ENCODE measurements at places on chromosomes 6 and 20. TPM values are rescaled to one million over a fixed set of nuclear protein-coding genes. Genes with fewer than 3 reads are reported as not detected.

The LYRM4 gene
- 28.4 TPM for total RNA-seq

The CDSN gene
- total RNA-seq: not detected

The GLP1R gene
- 2.1 TPM for total RNA-seq

GRCh38 chr6:168136622-168137021 is 57.6 kb upstream of the FRMD1 start:
- no peak for DNase-seq

DNA sequence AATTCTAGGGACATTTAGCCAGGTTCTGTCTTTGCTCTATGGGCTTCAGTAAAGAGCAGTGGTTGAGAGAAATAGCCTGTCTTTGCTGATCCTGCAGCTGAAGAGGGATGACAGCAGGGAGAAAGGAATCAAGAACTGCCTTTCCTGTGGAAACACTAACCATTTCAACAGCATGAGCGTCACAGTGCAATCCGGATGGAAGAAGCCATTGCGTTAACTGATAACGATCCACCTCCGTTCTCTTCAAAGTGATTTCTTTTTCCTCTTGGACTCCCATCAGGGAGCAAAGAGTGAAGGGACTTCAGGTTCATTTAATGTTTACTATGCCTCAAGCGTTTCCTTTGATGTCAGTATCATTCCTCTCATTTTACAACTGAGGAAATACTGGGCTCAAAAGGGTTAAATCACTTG is 35.2 kb upstream of the EEF1E1 start:
- DNase-seq: no peak

GRCh38 chr6:108561742-108562502 is 1.2 kb downstream of the FOXO3 start:
- DNase-seq: no peak

GRCh38 chr20:61691978-61692377 is 373.7 kb downstream of the TAF4 start:
- DNase-seq: no peak

- DNase-seq: peak; percentile 41
Observed at GRCh38 chr20:57397693-57398108, 6.5 kb downstream of the RBM38 start.

DNA sequence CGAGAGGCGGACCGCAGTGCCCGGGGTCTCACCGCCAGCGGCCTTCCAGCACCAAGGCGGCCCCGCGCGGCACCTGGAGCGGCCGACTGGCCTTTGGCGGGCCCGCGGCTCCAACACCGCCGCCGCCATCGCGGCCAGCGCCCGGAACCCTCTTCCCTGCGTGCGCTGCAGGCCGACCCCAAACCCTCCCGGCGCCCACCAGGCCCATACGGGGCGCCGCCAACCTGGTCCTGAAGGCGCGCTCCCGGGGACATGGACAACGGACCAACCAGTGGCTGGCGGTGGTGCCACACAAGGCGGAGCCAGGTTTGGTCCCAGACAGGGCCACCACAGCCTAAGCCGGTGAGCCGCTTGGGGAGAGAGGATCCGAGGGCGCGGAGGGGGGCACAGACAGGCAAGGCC is 1514.8 kb upstream of the DEFB115 start:
- DNase-seq: no peak

GRCh38 chr20:2729251-2729713 is 36.7 kb downstream of the EBF4 start:
- no peak for DNase-seq

GRCh38 chr20:44959638-44960102 is 527 bp downstream of the TOMM34 start:
- peak; percentile 83 for DNase-seq

- DNase-seq: no peak
Observed at GRCh38 chr6:123402052-123402451, 234.7 kb downstream of the TRDN start.

DNA sequence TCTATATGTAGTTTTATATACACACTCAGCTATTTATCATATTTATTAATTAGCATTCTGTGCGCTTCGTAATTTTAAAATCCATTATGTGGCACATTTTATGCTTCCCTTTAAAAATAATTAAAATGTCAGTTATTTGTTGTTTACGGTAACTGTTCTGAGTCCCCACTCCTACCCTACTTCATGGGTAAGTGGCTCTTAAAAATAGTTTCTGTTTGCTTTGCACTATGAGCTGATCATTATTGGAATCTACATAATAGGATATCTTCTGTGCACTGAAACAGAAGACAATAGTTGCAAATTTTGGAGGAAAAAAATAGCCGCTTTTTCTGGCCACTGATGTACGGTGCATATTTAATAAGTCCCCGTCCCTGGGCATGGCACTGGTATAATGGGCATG is 25.2 kb downstream of the LCA5 start:
- no peak for DNase-seq

- DNase-seq: no peak
Observed at GRCh38 chr20:7841291-7841970, 98.8 kb downstream of the HAO1 start.

GRCh38 chr6:72589096-72589495 is 32.8 kb upstream of the KCNQ5 start:
- DNase-seq: no peak

- DNase-seq: no peak
Observed at GRCh38 chr20:20706285-20706684, 6.2 kb downstream of the RALGAPA2 start.

DNA sequence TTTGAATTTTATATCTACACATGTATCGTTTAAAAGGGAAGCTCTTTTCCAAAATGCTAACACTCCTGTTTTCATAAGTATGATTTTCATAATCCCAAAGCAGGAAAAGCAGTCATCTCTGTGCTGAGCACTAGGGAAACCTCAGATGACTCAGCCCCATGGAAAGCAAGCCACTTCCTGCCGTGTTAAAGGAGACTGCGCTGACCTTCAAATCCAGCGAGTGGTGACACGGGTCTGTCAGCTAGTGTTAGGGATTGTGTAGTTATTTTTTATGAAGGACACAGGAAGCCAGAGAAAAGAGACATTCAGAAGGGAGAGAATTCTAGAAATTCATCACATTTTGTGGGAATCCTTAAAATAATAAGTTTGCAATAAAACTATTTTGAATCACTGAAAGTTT is 57.0 kb upstream of the CD93 start:
- peak; percentile 28 for DNase-seq

DNA sequence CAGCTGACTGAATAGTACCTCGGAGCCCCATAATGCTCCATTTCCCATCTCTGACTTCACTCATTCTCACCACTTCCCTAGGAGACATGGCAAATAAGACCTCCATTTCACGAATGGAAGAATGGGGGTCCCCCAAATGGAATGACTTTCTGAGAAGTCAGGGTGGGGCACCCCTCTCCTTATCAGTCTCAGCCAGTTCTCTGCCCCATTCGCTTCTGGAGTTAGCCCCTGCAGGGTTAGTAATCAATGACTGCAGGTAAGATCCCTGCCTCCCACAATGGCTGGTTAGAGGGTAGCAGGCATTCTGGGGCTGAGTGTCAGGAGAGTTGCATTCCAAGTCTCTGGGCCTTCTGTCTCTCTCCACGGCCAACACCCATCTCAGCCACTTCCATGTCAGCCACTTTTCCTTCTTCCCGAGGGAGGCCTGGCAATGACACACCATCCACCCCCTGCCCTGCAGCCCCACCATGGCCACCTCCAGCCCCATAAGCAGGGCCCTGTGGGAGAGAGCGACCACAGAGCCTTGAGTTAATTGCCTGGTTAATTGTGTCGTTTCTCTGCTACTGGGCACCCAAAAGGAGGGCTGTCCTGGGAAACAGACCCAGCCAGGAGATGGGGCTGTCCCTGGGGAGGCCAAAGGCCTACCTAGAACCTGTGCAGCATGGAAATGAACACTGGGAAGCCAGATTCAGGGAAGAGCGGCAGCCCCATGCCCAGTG is 13.4 kb downstream of the CCDC167 start:
- no peak for DNase-seq

GRCh38 chr6:163474581-163474980 is 60.1 kb downstream of the QKI start:
- DNase-seq: no peak

DNA sequence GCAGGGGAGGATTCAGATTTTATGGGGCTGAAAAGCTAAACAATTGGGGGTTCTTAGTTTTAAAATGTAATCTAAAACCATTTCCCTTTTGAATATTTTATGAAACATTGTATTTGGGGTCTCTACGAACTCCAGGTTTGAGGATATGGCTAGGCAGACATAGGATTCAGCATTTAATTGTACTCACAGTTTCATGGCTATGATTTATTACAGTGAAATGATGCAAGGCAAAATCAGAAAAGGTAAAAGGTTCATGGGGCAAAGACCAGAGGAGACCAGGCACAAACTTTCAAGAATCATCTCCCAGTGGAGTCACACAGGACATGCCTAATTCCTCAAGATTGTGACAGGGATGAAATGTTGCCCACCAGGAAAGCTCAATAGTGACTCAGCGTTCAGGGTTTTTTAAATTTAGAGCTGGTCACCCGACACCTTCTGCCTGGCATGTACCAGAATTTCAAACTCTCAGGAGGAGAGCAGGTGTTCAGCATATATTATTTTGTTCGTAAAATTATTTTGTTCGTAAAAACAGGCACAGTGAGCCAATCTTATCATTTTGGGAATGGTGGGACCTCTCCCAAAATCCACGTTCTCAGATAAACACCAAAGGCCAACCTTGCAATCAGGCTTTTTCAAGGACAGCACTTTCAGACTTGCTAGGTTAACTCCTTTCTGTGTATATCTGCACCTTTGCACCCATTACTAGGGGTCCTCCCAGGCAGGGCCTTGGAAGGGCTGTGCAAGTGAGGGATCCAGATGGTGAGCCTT is 270.3 kb downstream of the NKAIN2 start:
- DNase-seq: no peak

- no peak for DNase-seq
Observed at GRCh38 chr20:25397821-25398220, 7.2 kb upstream of the ABHD12 start.

Measured in activated T-cell treated with anti-CD3 and anti-CD28 coated beads, Interleukin-2, amount 50 U/mL, for 72 hours (primary cell).